ENCODE measurements at places on chromosomes 16 and 17.

- DNase-seq = no peak
Measured at GRCh38 chr17:4006745-4007211, 42.5 kb upstream of the ATP2A3 start.

- DNase-seq = no peak
Measured at GRCh38 chr17:14454746-14455145, 153.9 kb downstream of the HS3ST3B1 start.

GRCh38 chr17:82647593-82648164, 565 bp downstream of the WDR45B start:
- no peak for DNase-seq

DNA sequence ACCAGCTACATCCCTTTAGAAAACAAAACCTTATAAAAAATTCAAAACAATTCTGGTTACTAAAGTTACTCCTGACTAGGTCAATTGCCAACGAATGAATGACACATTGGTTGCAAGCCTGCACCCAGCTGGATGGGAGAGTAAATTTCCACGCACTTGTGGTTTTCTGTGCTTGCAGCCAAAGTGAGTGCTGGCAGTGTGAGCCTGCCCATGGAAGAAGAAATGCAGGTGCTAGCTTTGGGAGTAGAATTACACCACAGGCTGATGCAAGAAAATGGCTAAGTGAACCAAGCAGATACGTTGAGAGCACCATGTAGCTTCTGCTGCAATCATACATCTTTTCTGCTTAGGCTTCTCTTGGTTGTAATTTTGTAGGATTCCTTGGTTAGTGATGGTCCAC, 74.6 kb downstream of the SYCE1L start:
- no peak for DNase-seq

GRCh38 chr17:8101721-8102120, 14.2 kb upstream of the ALOX12B start:
- no peak for DNase-seq

DNA sequence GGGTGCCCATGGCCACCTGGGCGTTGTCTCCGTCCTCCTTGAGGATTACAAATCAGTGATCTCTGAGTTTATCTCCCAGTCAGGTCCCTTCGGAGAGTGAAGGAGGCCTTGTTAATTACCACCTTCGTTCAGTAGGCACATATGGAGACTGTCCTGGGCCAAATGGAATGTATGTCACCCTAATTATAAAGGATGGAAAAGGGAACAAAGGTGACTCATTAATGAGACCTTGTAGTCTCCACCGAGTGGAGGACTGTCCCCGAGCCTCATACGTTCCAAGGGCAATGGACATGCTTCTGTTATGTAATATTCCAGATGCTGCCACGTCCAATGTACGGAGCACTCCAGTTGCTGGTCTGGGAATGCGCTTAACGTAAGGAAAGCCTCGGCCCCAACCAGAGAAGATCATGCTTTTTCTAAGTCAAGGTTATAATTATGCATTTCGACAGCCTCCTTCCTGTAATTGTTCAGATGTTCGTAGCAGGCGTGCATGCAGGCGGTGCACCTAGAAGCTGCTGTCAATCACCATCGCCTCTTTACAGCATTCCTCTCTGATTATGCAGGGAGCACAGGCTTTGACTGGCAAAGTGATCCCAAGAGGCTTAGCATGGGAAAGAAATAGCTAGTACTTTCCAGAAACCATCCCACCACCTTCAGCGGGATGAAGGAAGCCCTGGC, 22.4 kb upstream of the SEC14L1 start:
- no peak for DNase-seq

DNA sequence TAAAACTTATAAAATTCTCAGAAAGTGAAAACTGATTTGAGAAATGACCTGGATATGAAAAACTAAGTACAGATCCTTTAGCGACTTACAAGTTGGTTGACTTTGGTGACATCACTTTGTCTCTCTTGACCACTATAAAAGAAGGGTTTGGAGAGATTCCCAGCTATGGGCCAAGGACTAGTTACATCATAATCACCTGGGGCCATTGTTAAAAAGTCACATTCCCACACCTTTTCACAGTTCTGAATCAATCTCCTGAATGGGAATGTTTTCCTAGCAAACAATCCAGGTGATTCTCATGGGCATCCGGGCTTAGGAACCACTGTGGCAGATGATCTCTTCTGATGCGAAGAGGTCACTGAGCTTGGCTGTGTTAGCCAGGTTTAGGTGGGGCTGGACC, 620 bp upstream of the VWA3A start:
- no peak for DNase-seq

Measured in SK-N-MC (cell line).